ENCODE measurements at places on chromosomes 4 and X. TPM values are rescaled to one million over a fixed set of nuclear protein-coding genes. Genes with fewer than 3 reads are reported as not detected.

DNA sequence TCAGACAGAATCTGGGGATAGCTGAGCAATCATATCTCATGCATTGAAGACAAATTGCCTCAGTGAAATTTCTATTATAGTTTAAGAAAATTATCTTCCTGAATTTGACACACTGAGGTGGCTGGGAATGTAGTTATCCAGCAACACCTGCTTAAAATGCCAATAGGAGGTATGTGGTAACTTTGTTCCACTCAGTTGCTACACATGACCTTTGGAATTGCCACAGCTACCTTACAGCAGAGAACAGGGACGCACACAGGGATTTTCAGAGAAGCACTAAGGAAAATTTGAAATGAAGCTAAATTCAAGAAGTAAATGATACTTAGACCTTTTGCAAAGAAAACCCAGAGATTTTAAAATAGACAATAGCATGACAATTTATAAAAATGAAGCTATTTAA, 264.6 kb downstream of the IL1RAPL1 start:
- no peak for DNase-seq

The FAM47E gene
- polyA plus RNA-seq = 7.2 TPM

- no peak for DNase-seq
Measured at GRCh38 chr4:85701861-85702321, 226.9 kb downstream of the ARHGAP24 start.

- DNase-seq = no peak
Measured at GRCh38 chr4:79935274-79935673, 137.8 kb downstream of the ANTXR2 start.

GRCh38 chrX:133544115-133544514, 128.8 kb upstream of the GPC4 start:
- DNase-seq = no peak

All from right renal cortex interstitium (tissue), 3 donors.